ENCODE measurements at places on chromosomes 5 and 9. TPM values are rescaled to one million over a fixed set of nuclear protein-coding genes. Genes with fewer than 3 reads are reported as not detected.

The OGN gene
- total RNA-seq = 318 TPM

The ZNG1A gene
- total RNA-seq = 34.5 TPM

The DRD1 gene
- 0.45 TPM for total RNA-seq

The PDZD2 gene
- total RNA-seq = 18.0 TPM

The VDAC1 gene
- total RNA-seq = 92.4 TPM

The SUSD3 gene
- 10.3 TPM for total RNA-seq

The DIRAS2 gene
- total RNA-seq = not detected

The GNG10 gene
- 40.2 TPM for total RNA-seq

The SPINK7 gene
- not detected for total RNA-seq

The CCDC192 gene
- total RNA-seq = not detected

DNA sequence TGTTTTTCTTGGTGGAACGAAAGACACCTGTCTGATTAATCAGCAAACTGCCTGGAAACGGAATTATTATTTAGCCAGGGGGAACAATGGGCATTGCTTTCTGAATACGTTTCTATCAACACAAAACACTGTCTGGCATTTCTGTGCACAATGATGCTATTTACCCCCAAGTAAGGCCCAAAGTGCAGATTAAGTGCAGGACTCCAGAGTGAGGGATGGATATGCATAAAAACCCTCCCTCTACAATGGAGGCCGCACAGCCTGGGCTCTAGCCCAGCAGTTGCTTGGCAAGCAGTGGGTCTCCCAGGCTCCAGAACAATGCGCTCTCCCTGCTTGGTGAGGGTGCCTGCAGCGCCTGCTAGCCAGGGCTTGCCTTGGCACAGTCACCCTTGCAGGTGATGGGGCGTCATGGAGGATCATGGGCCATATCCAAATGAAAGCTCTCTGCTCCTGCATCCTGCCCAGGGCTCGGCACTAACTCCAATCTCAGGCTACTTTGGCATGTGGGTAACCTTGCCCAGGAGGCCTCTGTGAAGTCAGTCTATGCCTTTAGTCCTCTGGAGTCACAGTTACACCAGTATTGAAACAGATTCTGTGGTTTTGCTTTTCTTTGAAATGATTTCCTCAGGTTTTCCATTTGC, 11.5 kb upstream of the SPATA24 start:
- H3K27me3 ChIP-seq = no peaks in the 10 kb centered on the region
- H3K36me3 ChIP-seq = peaks cover 3% of the 10 kb centered on the region
- peak overlapping the region; percentile 10 for H3K27ac ChIP-seq
- DNase-seq = no peak

- no peaks in the 10 kb centered on the region for H3K4me1 ChIP-seq
- no peaks in the 10 kb centered on the region for H3K36me3 ChIP-seq
- no peak for DNase-seq
- no peak overlapping the region for H3K4me3 ChIP-seq
These were observed 11.3 kb upstream of the TMEM141 start for GRCh38 chr9:136779808-136780207.

- H3K4me3 ChIP-seq = no peak overlapping the region
- DNase-seq = no peak
- no peaks in the 10 kb centered on the region for H3K36me3 ChIP-seq
- no peaks in the 10 kb centered on the region for H3K27me3 ChIP-seq
- peaks cover 7% of the 10 kb centered on the region for H3K4me1 ChIP-seq
These were observed 26.6 kb downstream of the DUSP1 start for GRCh38 chr5:172744123-172745104.

DNA sequence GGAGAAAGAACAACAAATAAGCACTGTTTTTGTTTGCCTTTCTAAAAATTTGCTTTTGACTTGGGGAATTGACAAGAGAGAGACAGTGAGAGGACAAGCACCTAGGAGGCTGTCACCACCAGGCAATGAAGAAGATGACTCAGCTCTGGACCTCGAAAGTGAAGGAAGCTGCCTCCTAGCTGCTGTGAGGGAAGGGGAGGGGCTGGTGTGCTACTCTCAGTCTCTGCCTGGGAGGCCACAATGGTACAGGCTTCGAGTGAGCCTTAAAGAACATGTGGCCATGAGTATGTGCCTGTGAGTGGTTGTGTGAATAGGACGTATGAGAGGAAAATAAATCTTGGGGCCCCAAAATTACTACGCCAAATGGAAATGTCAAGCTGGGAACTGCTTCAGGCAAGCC, 7.1 kb upstream of the PLK2 start:
- H3K27me3 ChIP-seq = no peaks in the 10 kb centered on the region
- no peaks in the 10 kb centered on the region for H3K4me1 ChIP-seq
- DNase-seq = no peak
- H3K36me3 ChIP-seq = no peaks in the 10 kb centered on the region

DNA sequence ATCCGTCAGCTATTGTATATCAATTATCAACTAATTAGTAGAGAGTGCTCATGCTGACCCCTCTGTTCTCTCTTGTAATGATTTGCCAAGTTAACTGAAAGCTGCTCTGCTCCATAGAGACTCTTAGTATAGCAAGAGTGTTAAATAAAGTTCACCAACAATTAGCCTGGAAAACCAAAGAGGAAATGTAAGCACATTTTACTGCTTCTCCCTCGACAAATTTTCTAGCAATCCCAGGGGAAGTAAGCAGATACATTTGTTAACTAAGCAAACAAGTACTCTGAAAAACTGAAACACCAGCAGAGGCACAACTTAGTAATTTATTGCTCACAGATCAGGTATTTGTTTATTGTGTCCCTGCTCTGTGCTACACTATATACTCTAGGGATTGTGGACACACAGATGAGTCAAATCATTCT, 162.2 kb downstream of the GLIS3 start:
- no peak for DNase-seq
- no peaks in the 10 kb centered on the region for H3K4me1 ChIP-seq
- H3K27me3 ChIP-seq = no peaks in the 10 kb centered on the region
- H3K36me3 ChIP-seq = no peaks in the 10 kb centered on the region
- no peak overlapping the region for H3K27ac ChIP-seq
- H3K4me3 ChIP-seq = no peak overlapping the region

GRCh38 chr5:62450259-62450658, 37.7 kb downstream of the IPO11 start:
- H3K4me1 ChIP-seq = no peaks in the 10 kb centered on the region
- no peak for DNase-seq
- H3K36me3 ChIP-seq = no peaks in the 10 kb centered on the region
- H3K27me3 ChIP-seq = no peaks in the 10 kb centered on the region
- no peak overlapping the region for H3K4me3 ChIP-seq

- no peak overlapping the region for H3K4me3 ChIP-seq
- no peak for DNase-seq
- H3K4me1 ChIP-seq = no peaks in the 10 kb centered on the region
- no peaks in the 10 kb centered on the region for H3K36me3 ChIP-seq
- H3K27ac ChIP-seq = no peak overlapping the region
These were observed 401.3 kb upstream of the DAB2 start for GRCh38 chr5:39826051-39826450.

- H3K27me3 ChIP-seq = no peaks in the 10 kb centered on the region
- H3K4me3 ChIP-seq = no peak overlapping the region
- H3K27ac ChIP-seq = no peak overlapping the region
- H3K4me1 ChIP-seq = no peaks in the 10 kb centered on the region
- no peaks in the 10 kb centered on the region for H3K36me3 ChIP-seq
These were observed 355.0 kb upstream of the PANK3 start for GRCh38 chr5:168934169-168934568.

- no peaks in the 10 kb centered on the region for H3K4me1 ChIP-seq
- H3K4me3 ChIP-seq = no peak overlapping the region
- no peaks in the 10 kb centered on the region for H3K36me3 ChIP-seq
These were observed 76.8 kb upstream of the RANBP3L start for GRCh38 chr5:36378551-36378950.
